ENCODE measurements at places on chromosomes 4 and X.

DNA sequence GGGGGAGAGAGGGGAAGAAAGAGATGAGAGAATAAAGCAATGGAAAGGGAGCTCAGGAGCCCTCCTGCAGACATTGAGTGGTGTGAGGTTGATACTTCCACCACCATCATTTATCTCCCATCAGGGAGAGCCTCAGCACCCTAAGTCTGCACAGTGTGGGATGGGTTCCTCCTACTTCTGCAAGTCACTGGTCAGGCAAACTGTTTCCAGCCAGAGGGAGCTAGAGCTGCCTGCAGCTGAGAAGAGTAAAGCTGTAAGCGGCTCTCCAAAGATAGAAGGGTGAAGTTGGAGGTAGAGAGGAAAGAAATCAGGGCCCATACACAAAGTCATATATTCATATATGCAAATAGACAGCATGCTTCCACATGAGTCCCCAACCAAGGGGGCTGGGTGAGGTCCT, 21.9 kb upstream of the ZNF81 start:
- DNase-seq: no peak

DNA sequence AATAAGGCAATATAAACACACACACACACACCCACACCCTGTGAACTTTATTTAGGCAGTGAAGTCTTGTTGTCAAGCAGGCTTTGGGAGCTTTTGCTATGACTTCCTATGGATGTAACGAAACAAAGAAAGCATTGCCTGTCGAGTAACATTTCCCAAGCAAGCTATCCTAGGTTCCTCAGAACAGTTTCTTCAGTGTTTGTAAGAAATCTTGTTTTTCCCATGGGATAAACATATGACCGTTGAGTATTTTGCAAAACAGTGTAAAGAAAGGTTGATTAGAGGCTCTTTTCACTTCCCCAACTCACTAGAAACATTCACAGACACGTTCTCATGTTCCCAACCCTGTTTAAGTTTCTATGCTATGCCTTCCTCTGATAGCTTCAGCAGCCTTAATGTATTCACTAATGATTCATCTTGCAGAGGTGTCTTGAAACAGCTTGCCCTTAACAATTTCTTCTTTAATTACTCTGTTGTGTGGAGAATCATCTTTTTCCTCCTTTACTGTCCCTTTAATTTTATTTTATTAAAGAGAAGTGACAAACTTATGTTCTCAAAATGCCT, 1947.1 kb upstream of the TENM3 start:
- no peak for DNase-seq

DNA sequence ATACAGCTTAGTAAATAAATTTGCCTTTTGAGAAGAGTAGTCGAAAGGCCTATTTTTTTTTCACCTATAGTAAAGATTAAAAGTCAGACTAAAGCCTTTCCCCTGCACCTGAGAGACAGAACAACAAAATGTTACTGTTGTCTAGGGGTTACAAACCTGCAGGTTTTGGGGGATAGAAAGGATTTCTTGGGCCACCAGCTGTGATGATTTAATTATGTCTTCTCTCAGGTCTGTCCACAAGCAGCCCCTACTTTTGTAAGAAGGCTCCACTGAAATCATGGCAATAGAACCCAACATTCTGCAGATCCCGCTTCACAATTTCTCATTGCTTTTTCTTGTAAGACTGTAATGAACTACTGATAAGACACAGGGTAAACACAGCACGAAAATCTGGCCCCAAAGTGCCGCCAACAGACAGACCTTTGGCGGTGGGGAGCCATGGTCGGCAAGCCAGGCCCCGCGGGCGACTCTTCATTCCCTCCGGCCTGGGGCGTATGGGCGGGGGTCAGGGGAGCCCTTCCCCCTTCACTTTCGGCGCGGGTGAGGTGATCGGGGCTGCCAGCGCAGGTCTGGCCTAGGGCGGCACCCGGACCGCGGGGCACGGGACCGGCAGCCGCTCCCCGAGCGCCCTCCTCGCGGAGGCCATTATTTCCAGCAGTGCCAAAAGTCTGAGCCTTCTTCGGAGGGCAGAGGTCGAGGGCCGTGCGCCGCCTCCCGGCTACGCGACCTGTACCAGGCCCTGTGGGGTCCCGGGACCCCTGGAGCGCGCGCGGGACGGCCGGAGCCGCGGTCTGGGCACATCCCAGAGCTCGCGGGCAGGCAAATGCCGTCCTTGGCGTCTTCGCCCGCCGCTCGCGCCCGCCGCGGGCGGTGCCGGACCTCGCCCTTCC, 812 bp upstream of the KDM6A start:
- peak; percentile 83 for DNase-seq

- DNase-seq: no peak
These were observed 120.4 kb downstream of the ARSF start for GRCh38 chrX:3161681-3162080.

DNA sequence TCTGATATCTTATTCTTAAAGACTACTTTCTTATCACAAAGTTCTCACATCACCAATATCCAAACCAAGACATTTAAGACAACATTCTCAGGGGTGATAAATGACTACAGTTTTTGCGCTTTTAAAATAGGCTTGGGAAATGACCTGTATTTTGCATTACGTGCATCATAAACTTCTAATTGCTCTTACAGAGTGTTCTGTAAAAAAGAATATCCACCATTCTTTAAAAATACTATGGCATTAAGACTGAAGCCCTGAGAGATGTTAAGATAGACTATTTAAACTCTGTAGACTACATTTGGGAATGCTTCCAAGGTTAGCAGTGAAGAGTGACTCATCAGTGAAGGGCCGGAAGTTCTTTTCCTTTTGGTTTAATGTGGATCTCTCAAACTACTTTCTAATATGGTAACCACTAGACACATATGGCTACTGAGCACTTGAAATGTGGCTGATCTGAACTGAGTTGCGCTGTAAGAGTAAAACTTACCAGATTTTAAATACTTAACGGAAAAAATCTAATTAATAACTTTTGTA, 518.8 kb upstream of the FTHL17 start:
- no peak for DNase-seq

GRCh38 chr4:6252051-6252450, 17.6 kb upstream of the WFS1 start:
- no peak for DNase-seq

- no peak for DNase-seq
These were observed 76.6 kb downstream of the ARHGAP10 start for GRCh38 chr4:147808447-147808846.

GRCh38 chr4:168383510-168383909, 65.0 kb upstream of the DDX60 start:
- no peak for DNase-seq

DNA sequence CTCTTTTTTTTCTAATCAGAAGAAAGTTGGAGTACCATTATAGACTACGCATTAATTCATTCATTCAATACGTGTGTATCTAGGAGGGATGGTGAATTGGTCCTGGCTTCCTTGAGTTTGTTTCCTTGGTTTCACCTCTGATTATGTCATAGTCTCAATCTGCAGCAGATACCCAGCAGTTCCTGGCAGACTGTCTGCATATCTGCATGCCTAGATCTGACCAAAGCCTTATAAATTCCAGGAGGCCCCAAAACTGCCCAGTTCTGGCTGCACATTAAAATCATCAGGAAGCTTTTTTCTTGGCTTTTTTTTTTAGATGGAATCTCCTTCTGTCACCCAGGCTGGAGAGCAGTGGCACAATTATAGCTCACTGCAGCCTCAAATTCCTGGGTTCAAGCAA, 27.2 kb upstream of the SLC34A2 start:
- no peak for DNase-seq

GRCh38 chr4:175540151-175540550, 271.9 kb downstream of the GPM6A start:
- no peak for DNase-seq

DNA sequence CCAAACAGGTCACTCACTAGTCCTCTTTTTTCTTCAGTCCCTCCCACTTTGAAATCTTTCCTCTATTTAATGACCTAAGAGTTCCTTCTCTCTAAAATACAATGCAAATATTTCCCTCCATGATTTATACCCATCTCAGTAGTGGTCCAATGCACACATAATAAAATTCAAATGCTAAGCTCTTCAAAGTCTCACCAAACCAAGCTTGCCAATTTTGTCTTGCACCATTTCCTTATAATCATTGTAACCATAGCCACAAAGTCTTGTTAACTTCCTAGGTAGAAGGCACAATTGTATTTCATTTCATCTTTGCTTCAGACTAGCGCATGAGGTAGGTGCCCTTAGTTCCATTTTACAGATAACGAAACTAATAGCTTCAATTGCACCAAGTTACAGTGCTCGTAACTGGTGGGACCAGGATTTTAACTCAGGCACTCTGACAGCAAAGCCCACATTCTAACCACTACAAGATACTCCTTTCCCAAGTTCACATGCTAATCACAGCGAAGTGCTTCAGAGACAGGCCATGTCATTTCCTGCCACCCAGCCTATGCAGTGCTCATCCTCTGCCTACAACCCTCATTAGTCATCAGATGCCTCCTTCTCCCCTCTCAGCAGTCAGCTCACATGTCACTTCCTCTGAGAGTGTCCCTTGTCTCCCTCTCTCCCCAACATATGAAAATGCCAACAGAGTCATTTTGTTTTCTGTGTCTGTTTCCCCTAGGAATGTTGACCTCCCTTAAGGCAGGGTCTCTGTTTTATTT, 66.9 kb upstream of the PPARGC1A start:
- DNase-seq: no peak

DNA sequence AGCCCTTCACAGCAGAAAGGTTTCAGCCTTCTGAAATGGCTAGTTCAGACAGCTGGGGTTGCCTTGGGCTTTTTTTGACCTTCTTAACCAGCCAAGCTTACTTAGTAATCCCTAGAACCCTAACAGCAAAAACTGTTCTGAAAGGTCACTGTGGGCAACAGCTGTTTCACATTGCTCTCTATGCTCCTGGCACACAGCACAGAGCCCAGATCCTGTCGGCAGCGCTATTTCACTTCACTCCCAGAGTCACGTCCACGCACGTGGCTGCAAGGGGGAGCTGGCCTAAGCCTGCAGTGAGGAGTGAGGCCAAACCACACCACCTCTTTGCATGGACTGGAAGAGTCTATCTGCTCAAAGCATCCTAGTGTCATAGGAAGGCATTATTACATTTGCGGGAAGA, 32.0 kb upstream of the STS start:
- DNase-seq: no peak

DNA sequence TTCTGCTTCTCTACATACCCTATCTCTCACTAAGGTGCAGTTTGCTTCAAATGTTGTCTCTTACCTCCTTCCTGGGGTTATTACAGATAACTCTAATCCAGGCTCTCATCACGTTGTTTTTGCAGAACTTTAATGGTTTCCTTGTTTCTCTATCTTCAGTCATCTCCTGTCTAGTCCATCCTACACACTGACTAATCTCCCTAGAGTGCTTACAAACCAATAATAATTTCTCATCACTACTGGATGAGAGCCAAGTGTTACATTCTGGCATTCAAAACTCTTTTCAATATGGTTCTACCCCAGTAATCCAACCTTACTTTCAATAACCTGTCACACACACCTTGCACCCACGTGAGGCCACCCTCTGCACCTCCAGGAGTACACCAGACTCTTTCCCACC, 86.1 kb downstream of the SYNPO2 start:
- DNase-seq: no peak

GRCh38 chrX:119229253-119229615, 6.9 kb upstream of the PGRMC1 start:
- no peak for DNase-seq

DNA sequence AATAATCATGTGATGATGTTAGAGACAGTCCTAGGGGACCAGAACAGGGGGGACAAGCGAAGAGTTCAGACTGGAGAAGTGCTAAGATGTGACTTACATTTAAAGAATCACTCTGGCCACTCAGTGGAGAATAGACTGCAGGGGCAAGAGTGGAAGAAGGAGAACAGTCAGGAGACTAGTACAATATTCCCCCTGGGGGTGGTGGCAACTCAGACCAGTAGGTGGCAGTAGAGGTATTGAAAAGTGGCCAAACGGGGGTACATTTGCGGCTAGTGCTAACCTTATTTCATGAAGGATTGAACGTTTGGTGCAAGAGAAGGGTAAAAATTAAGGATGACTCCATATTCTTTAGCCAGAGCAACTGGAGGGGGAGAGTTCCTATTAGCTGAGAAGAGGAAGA, 2.7 kb upstream of the BMX start:
- DNase-seq: no peak
